NCI-H69 (cell line): ENCODE measurements at places on chromosomes 5 and 9.
A peak's percentile ranks its signal among the peaks of the same experiment; 100 is the strongest.

- DNase-seq, result no peak
Measured at GRCh38 chr9:35976726-35977125, 18.8 kb upstream of the OR2S2 start.

GRCh38 chr9:127589955-127590370 lies 22.1 kb upstream of the STXBP1 start:
- peak; percentile 87 for DNase-seq

GRCh38 chr9:73916016-73916673 lies 581.0 kb upstream of the RORB start:
- no peak for DNase-seq

DNA sequence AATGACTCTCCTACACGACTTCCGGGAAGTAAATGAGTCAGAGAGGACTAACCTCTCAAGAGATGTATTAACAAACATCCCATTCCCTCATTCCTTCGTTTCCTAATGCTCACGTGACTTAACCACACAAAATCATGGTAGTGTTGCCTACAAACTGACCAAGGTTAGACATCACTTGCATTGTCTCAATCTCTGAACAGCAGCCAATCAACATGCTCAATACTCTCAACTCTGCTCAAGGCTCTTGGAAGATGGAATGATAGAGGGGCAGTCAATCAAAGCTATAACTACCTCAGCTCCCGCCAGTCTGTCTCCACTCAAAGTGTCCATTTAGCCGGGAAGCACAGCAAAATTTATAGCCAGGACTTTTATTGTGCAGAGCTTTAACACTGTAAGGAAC lies 143.8 kb upstream of the PIK3R1 start:
- DNase-seq, result peak; percentile 73

DNA sequence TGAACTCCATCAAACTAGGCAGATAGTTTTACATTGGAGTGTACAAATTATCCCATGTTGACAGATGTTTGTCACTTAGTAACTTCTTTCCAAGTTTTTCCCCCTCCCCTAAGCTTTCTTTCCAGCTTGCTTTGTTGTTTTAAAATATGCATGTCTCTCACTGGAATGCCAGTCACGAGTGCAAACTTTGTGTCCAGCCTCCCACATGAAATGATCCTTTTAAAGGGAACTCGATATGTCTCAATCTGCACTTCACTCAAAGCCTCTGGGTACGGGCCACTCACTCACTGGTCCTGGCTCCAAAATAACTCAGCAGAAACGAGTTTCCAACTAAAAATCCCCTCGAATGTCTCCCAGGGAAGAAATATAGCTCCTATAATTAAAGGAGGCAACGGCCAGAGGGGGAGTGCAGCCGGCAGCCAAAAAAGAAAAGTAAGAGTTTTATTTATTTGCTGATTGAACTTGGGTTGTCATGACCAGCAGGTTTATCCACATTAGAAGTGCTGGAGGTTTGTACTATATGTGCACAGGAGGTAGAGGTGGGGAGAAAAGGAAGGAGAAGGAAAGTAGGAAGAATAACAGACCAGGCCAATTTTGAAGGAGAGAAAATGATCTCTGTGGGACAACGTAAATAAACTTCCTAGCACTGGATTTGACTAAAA lies 17.5 kb downstream of the NR2F1 start:
- no peak for DNase-seq

DNA sequence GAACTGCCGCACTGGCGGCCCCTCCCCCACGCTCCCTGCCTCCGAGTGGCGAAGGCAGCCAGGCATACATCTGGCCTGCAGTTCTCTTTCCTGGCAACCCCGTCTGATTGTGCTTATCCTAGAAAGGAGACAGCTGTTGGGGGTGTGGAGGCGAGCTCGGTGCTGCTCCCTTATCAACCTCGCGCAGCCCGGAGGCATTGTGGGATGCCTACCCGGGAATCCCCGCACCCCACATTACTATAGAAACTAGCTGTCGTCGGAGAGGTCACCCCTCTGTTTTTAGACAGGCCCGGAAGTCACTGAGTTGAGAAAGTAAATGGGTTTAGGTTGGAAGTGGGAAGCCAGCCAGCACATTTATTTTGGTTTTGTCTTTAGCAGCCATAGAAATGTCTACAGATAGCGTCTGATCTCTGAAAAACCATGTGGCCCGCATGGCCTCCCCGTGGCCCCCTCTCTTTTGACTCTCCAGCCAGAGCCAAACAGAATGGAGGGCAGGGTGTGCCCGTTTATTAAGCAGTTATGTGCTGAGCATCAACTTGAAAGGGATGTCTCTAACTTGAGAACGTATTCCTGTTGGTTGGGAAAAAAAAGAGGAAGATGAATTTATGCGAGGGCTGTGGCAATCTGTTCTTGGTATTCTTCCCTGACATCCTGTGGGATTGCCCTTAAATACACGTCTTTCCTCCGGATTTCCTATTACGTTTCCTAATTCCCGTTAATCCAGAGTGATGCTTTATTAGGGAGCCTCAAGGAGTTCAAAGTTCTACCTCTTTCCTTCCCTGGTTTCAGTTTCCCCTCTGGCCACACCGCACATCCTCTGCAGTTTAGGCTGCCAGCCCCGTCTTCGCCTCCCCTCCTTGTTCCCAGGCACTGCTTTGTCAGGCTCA lies 3.9 kb downstream of the STC2 start:
- peak; percentile 99 for DNase-seq

- peak; percentile 70 for DNase-seq
Measured at GRCh38 chr5:168072665-168073064, 218.8 kb upstream of the WWC1 start.

DNA sequence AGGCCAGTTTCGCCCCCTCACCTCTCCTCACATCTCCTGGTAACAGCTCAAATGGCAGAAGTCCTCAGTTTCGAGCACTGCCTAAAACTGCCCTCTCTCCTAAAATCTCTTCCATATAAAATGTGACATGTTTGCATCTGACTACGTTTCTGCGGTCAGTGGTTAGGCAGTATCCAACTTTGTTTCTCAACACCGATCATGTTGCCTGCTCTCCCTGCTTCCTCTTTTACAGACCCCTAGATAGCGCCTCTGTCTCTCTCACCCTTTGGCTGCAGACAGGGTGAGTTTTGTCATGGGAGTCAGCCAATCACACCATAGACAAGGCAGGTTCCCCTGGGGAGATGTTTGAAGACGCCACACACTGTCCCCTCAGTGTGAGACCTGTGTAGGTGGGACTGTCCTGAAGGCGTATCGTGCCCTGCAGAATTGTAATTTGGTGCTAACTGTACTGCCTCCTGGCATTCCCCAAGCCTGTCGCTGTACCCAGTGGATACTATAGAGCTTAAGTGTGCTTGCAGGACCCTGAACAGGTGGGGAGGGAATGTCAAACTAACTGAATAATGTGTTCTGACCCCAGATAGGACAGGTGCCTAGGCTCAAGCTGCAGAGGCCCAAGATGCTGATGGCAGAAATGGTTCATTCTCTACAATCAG lies 1.1 kb downstream of the HEXB start:
- no peak for DNase-seq

GRCh38 chr5:7886849-7887475 lies 18.0 kb downstream of the MTRR start:
- DNase-seq, result peak; percentile 41

DNA sequence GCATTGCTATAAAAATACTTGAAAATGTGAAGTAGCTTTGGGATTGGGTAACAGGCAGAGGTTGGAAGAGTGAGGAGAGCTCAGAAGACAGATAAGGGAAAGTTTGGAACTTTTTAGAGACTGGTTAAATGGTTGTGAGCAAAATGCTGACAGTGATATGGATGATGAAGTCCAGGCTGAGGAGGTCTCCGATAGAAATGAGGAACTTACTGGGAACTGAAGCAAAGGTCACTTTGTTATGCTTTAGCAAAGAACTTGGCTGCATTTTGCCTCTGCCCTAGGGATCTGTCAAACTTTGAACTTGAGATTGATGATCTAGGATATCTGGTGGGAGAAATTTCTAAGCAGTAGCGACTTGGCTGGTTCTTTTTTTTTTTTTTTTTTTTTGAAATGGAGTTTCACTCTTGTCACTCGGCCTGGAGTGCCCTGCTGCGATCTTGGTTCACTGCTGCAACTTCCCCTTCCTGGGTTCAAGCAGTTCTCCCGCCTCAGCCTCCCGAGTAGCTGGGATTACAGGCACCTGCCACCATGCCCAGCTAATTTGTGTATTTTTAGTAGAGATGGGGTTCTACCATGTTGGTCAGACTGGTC lies 998.9 kb downstream of the TLE1 start:
- DNase-seq, result no peak

GRCh38 chr5:56377573-56377972 lies 144.4 kb upstream of the ANKRD55 start:
- DNase-seq, result no peak

GRCh38 chr5:149860801-149861322 lies 83.7 kb downstream of the PDE6A start:
- no peak for DNase-seq

GRCh38 chr5:58898538-58898937 lies 315.7 kb downstream of the RAB3C start:
- DNase-seq, result no peak

DNA sequence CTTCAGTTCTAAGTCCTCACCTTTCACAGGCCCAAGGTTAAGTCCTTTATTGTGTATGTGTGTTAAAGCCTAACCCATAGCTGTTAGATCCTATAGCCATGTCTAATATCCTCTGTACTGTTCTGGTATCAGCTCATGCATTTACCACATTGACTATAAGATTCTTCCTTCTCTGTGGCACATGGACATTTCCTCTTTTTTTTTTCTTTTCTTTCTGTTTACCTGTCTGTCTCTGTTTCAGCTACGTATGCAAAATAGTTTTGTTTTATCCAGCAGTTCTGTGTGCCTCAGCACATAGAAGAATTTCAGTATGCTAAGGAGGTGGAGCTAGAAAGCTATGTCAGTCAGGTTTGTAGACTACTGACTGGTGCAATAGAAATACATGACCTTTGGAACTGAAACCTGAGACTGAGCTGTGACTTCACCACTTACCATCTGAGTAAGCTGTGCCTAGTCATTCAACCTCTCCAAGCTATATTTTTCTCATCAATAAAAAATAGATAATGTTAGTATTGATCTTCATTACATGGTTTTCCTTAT lies 155.6 kb upstream of the VLDLR start:
- DNase-seq, result peak; percentile 87

GRCh38 chr9:136764301-136764891 lies at the start of gene LCN15:
TSS of gene LCN15 (minus strand) at chr9:136764518. CDS start at chr9:136764488, 30 bp downstream.
- DNase-seq, result peak; percentile 95

- DNase-seq, result no peak
Measured at GRCh38 chr5:169544264-169544950, 39.2 kb upstream of the SPDL1 start.

DNA sequence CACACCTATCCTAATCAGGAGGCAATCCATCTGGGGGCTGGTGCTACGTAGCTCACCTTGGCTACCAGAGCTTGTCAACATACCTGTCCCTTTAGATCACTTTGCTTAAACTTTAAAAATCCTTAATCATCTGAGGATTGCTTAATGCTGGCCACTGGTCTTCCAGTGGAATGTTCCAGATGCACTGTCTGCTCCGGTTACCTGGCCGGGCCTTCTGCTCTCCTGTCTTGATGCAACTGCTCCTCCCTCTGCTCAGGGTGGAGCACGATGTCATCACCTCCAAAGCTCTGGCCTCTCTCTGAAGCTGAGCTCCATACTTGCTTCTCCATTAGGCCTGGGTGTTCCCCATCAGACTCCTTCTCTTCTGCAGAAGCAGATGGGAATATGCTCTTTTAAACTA lies 106.5 kb upstream of the OTULINL start:
- no peak for DNase-seq

GRCh38 chr5:126680191-126680817 lies 79.6 kb downstream of the PHAX start:
- peak; percentile 99 for DNase-seq

DNA sequence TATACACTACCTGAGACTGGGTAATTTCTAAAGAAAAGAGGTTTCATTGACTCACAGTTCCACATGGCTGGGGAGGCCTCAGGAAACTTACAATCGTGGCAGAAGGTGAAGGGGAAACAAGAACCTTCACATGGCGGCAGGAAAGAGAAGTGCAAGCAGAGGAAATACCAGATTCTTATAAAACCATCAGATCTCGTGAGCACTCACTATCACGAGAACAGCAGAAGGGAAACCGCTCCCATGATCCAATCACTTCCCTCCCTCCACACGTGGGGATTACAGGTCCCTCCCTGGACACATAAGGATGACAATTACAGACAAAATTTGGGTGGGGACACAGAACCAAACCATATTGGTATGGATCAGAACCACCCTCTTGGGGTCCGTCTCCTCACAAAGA lies 44.2 kb upstream of the SPIN1 start:
- no peak for DNase-seq

- no peak for DNase-seq
Measured at GRCh38 chr5:54534191-54535004, 16.8 kb downstream of the SNX18 start.

DNA sequence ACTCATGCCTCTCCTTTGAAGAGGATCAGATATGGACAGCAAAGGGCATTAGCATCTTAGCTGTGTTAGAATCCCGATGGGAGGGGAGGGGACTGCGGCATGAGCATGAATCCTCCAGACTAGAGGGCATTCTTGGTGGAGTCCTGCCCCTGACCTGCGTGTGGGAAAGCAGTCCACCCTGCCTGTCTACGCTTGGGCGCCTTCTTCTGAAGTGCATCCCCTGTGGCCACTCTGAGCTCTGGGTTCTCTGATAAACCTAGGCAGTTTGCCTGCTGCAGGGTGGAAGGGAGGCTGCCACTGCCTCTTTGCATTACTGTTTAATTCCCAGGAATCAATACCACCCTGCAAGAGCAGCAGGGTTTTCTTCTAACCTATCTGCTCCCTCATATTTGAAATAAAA lies 169.3 kb downstream of the INSYN2B start:
- DNase-seq, result no peak

- no peak for DNase-seq
Measured at GRCh38 chr9:108615152-108615551, 240.6 kb downstream of the ACTL7B start.

DNA sequence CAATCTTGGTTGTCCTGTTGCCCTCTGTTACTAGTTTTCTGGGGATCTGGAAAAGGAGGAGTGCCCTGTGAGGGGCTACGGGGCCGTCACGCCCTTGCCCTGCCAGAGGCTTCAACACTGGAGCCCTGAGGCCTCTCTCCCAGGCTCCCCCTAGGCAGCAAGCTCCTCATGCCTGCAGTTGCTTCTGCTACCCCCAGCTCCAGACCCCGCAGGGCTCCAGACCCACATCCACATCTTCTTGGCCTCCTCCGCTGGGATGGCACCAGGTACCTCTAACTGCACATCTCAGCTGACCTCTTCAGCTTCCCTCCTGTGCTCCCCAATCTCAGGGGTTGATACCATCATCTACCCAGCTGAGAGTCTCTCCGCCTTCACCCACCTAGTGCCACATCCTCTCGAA lies 116.0 kb downstream of the ZNF354C start:
- no peak for DNase-seq

DNA sequence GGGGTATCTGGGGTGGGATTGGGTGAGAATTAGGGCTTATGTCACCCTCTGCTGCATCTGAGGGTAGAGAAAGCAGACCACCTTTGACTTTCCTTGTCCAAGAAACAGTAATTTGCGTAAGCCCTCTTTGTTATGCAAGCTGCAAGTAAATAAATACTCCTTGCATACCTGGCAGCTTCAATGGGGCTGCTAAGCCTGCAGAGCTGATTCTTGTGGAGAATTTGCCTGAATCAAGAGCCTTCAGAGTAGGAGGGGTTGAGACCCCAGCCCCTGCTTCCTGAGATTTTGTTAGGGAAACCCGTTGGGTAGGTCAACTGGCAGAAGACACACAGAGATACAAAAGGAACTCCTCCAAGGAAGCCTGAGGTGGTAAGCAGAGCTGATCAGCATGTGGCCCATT lies 515.1 kb downstream of the DMAC1 start:
- no peak for DNase-seq
